ENCODE measurements at places on chromosomes 12 and 14.
A peak's percentile ranks its signal among the peaks of the same experiment; 100 is the strongest.

GRCh38 chr12:13218641-13219040 lies 22.1 kb downstream of the EMP1 start:
- DNase-seq = no peak

DNA sequence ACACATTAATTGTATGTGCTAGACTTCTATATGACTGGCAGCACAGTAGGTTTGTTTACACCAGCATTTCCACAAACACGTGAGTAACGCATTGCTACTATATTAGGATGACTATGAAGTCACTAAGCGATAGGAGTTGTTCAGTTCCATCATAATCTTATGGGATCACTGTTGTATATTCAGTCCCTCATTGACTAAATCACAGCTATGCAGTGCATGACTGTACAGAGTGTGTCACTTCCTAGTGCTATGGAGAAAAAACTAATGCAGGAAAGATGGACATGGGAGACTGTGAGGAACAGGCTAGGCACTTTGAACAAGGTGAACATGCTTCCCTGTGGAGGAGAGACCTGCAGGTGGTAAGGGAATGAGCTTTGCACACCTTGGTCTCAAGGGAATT lies 259.8 kb downstream of the NUAK1 start:
- DNase-seq = no peak

DNA sequence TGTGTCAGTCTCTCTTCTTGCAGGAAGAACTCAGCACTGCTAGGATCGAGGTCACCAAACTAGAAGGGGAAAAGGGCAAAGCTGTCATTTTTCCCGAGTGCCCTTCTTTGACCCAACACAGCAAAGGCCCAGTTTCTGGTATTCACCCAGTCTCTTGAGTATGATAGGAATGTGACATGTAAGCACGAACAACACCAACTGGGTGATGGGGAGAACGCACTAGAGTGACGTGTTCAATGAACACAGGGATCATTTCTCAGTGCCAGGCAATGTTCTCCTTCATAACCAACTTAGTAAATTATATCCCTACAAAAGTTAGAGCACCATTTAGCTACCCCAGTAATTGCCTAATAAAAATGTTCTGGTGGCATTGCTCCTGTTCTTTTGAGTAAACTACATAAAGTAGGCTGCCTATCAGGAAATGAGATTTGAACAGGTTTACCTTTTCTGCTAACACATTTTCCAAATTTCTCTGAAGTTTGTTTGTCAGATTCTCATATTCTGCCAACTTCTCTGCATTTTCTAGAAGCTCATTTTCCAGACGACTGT lies 64.5 kb downstream of the NIN start:
- peak; percentile 89 for DNase-seq

- no peak for DNase-seq
Measured at GRCh38 chr12:38137716-38138115, 178.9 kb upstream of the ALG10B start.

Measured in EL (cell line).